ENCODE measurements at places on chromosomes 5 and 9.

GRCh38 chr9:34493972-34494535 is 28.7 kb downstream of the ENHO start:
- DNase-seq: peak; percentile 58

- no peak for DNase-seq
Measured at GRCh38 chr5:153525536-153525935, 35.1 kb downstream of the GRIA1 start.

DNA sequence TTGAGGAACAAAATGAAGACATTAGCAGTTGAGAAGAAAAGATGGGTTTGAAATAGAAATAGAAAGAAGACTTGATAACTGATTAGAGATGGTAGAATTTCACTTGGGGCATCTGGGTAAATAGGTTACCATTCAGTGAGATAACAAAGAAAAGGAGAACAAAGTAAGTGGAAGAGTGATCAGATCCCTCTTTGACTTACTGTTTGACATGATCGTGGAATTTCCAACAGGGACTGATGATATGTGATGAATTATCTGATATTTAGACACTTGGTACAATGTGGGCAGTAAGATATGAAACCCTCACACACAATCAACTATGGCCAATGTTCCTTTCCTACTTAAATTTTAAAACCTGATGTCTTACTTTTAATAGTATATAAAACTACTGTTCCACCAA is 70.1 kb upstream of the STARD4 start:
- no peak for DNase-seq

DNA sequence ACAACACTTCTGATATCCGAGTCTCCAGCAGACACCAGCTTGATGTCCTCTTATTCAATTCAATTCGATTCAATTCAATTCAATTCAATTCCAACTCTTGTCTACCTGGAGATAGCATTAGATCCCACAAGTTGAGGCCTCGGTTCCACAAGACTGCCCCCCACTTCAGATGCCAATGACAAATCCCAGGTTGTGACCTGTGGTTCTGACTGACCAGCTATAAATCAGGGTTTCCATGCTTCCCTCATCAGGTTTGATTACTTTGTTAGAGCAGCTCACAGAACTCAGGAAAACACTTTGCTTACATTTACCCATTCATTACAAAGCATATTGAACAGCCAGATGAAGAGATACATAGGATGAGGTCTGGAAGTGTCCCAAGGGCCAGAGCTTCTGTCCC is 82.6 kb downstream of the ALDH7A1 start:
- DNase-seq: no peak

DNA sequence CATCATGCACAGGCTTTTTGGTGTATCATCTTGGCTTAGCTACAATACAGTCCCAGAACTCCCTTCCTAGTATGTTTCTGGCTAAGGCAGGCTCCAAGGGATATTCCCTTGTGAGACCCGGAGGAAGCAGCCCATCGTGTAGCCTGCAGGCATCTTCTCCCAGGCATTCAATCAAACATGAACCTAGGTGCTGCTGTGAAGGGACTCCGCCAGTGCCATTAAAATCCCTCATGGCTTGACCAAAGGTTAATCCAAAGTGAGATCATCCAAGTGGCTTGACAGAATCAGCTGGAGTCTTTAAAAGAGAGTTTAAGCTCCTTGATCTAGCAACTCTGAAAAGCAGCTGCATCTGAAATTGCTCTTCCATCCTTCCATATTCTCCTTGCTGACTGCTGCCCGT is 333.9 kb downstream of the DIRAS2 start:
- no peak for DNase-seq

DNA sequence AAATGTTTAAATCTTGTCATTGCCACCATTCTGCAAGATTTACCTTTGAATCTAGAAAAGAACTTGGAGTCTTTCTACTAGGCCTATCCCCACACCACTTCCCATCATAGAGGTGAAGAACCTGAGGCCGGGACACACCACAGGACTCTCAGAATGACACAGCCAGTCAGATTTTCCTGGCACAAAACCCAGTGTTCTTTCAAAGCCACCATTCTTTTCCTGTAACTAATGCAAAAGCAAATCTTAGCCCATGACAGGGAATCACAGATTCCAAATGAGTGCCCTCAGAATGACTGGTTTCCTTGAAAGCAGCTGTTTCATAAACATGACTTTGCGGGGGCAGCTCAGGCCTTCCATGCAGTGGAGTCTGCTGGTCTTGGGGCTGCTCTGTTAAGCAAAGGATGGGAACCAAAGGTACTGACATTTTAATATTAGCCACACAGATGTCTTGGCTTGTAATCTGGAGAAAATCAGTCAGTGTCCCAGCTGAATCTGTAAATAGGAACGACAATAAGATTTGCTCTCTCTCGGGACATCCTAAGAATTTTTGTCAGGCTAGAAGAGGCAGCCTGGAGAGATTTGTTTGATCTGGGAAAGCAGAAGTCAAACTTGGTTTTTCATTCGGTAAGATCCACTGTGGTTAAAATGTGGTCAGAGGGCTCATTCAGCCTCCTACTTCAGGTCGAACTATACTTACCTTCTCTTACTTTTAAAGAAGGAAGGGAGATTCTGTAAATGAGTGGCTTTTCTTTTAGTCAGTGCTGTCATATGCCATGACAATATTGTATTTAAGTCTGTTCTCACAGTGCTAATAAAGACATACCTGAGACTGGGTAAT is 115.1 kb downstream of the PALM2AKAP2 start:
- DNase-seq: no peak

GRCh38 chr5:133440467-133441115 is 171.8 kb downstream of the FSTL4 start:
- DNase-seq: no peak

- no peak for DNase-seq
Measured at GRCh38 chr9:92147852-92148180, 32.6 kb upstream of the SPTLC1 start.

DNA sequence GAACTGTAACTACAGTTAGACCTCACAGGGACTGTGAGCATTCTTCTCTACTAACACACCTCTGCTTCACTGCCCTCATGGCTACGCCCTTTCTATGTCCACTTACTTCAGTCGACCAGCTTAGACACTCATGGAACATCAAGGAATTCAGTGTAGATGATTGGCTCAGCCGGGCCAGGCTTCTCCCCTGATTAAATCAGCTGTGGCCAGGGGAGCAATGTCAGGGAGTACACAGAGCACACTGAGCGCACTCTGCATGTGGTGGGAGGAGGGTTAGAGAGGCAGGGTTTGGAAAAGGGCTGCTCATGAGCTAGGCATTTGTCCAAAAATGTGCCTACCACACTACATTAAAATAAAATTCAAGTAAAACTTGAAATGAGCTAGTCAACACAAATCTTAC is 400.5 kb downstream of the ARRDC3 start:
- DNase-seq: no peak

DNA sequence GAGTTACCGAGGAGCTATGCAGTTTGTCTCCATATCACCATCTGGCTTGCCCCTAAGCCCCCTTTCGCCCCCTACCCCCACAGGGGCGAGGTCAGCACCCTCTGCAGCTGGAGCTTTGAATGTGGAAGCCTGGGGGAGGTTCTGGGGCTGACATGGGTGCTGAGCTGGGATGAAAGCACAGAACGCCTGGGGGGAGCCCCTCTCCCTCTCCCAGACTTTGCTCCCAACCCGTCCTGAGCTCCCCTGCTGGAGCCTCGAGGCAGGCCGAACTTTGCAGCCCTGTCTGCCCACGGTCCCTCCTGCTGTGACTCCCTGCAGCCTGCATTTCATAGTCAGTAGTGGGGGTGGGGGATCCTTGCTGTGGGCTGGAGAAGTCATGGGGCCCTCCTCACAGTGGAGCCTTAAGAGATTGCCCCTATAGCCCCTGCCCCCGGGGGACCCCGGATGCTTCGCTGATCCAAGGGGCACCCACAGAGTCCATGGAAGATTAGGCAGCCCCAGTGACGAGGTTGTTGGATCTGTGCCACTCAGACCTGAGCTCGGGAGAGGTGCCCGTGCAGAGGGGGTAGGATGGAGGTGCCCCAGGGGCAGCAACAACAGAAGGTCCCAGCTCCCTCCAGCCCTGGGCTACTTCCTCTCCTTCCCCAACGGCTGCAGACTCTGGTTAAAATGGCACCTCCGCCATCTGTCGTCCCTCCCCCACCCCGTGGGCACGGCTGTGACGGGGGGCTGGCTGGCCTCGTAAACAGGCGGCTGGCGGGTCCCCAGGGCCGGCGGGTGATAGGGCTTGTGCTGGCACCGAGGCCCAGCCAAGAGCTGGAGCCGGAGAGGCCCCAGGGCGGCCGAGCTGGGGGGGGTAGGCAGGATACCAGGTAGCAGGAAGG is 162.0 kb downstream of the C9orf50 start:
- no peak for DNase-seq

DNA sequence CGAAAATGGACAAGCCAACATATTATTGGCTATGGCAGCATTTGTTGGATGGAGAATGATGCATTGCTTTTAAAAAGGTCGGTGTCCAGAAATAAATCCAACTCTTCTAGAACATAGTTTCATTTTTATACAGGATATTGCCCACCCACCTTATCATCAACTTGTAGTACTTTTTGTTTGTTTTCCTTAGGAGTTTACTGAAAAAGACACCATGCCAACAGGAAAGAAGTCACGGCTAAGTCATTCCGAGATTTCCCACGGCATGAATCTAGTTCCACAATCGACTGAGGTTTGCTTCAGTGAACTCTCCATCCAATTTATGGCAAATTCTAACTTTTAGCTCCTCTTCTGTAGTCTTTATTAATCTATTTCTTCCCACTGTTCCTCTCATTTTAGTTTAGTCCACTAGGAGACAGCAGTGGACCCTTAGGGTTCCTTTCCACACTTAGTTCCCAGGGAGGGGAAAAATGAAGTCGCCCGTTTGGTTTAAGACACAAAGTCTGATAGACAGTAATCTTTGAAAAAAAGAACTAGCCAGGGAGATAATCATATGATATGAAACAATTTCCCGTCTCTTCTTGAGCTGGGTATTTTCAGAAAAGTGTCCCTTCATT is 237.5 kb downstream of the AP3B1 start:
- no peak for DNase-seq

GRCh38 chr9:33044677-33045282 is 19.7 kb downstream of the DNAJA1 start:
- DNase-seq: peak; percentile 41

DNA sequence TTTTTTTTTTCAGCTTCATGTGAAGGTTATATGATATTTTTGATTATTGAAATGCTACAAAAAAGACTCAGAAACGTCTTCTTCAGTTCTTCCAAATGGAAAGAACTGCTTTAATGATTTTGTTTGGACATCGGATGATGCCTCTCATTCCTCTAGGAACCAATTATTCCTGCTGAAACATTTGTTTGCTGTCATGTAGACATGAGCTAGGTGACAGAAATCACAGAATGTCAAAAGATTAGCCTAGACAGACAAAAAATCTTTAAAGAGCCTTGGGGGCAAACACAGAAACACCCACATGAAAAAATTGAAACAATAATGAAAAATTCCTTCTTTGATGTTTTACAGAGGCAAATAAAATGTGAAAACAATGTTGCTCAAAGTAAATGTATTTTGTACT is 244.2 kb upstream of the EDIL3 start:
- no peak for DNase-seq

DNA sequence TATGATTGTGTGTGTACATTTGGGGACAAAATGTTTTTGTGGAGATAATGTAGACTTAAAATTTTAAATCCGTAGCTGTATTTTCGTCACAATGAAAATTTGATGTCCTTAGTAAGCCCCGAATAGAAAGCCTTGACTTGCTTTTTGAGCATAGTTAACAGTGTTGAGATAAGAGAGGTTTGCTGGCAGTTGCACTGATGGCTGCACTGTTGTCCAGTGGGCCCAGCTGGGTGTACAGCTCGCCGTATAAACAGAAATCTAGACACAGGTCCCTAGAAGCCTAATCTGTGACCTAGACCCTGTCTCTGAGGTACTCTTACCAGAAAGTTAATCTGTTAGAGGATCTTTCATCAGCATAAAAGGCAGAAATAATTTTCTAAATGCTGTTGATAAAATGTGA is 271.3 kb upstream of the DMRT1 start:
- DNase-seq: no peak

DNA sequence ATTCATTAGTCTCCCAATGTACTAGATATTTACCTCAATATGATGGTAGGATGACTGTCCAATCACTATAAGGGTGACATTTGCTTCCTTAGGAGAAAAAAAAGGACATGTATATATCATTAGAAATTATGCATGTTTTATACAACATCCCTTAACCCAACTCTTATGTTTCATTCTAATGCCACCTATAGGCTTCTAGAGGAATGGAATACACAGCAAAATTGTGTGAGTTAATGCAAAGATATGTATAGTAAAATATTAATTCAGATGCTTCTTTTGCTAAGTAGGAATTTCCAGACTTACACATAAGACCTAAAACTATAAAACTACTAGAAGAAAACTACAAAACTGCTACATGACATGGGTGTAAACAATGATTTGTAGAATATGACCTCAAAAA is 3.5 kb downstream of the PRXL2C start:
- no peak for DNase-seq

- no peak for DNase-seq
Measured at GRCh38 chr5:16880547-16880946, 55.5 kb downstream of the MYO10 start.

DNA sequence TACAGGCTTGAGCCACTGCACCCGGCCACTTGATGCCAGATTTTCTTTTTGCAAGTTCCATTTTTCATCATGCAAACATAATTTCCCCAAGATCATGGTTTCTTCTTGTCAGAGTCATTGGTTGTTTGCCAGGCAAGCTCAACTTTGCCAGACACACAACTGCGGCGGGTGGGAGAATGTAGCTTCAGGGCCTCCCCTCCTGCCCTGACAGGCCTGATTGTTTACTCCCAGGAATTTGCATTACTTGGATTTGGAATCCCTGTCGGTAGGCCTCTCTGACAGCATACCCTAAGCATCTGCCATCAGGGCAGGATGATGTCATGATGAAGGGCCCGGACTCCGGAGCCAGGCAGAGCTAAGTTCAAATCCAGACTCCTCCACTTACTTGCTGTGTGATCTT is 15.1 kb downstream of the RPS14 start:
- no peak for DNase-seq

GRCh38 chr5:149863830-149864229 is 80.8 kb downstream of the PDE6A start:
- DNase-seq: no peak

DNA sequence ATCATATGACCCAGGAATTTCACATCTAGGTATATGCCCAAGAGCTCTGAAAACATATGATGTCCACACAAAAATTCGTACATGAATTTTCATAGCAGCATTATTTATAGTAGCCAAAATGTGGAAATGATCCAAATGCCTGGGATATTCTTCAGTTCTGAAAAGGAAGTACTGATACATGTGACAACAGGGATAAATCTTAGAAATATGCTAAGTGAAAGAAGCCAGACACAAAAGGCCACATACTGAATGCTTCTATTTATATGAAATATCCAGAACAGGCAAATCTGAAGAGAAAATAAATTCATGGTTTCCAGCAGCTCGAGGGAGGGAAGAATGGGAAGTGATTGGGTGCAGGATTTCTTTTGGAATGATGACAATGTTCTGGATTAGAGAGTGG is 16.8 kb upstream of the ZBTB43 start:
- no peak for DNase-seq

DNA sequence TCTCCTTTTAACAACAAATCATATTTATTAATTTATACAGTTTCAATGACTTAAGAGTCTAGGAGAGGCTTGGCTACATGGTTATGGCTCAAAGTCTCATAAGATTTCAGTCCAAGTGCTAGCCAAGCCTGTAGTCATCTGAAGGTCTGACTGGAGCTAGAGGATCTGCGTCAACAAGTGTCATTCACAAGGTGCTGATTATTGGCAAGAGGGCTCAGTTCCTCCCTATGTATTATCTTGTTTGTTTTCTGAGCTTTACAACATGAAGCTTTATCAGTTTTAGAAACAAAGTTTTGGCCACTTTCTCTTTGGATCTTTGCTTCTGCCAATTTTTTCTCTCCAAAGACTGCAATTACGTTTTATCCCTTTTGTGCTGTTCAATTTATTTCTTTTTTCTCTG is 94.7 kb downstream of the RICTOR start:
- no peak for DNase-seq
